ENCODE measurements at places on chromosomes 12 and 14.
A peak's percentile ranks its signal among the peaks of the same experiment; 100 is the strongest.

- peak; percentile 87 for DNase-seq
Observed at GRCh38 chr14:105203057-105203531, 22.0 kb upstream of the NUDT14 start.

DNA sequence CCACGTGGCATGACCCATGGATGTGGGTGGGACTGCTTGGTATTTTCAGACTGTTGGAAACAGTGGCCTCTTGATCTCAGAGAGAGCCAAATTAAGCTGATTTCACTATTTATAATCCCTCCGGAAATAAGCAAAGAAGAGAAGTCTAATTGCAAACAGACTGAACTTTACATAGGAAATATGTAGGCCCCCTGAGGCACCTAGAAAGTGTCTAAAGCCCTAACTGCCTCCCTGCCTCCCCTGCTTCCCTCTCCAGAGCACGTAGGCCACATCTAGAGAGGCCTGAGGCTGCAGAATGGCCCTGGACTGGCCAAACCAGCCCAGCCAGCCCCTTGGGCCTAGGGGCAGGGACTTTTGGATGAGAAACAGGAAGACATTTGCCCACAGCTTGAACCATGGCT, 123.8 kb downstream of the ZFP36L1 start:
- DNase-seq = no peak

- peak; percentile 57 for DNase-seq
Observed at GRCh38 chr12:43758247-43758727, 303 bp downstream of the PUS7L start.

GRCh38 chr14:102985665-102986064, 63.2 kb downstream of the AMN start:
- no peak for DNase-seq
